ENCODE measurements at places on chromosomes 11 and 22.

- DNase-seq, result no peak
These were observed 50.0 kb upstream of the CLDN5 start for GRCh38 chr22:19574247-19574646.

DNA sequence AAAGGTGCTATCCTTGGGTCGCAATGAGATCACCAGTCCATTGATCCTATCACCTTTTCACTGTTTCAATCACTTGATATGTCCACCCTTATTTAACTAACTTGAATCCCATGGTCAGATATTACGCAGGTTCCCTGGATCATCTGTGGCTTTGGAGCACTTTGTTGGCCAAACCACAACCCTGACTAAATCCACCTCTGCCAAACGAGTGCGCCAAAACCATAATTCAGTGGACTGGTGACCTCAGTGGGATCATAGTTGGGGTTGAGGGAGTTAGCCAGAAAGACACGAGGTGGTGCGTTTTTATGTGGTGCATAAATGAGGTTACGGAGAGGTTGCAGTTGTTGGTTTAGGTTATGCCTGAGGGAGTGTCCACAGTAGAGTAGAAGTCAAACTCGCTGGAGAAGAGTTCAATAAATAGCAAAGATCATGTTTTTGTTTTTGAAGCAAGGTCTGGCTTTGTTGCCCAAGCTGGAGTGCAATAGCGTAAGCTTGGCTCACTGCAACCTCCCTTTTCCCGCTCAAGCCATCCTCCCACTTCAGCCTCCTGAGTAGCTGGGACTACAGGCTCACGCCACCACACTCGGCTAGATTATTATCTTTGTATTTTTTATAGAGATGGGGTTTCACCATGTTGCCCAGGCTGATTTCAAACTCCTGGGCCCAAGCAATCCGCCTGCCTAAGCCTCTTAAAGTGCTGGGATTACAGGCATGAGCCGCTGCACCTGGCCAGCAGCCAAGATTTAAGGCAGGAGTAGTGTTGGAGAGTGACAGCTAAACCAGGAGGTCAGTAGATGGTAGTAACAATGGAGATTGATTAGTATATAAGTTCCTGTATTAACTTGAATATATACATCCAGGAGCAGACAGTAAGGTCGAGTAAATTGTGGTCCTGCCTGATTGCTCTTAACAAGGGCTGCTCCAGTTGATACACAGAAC, 4.5 kb downstream of the FOXR1 start:
- no peak for DNase-seq

- DNase-seq, result no peak
These were observed 22.7 kb upstream of the P2RY2 start for GRCh38 chr11:73195191-73196007.

DNA sequence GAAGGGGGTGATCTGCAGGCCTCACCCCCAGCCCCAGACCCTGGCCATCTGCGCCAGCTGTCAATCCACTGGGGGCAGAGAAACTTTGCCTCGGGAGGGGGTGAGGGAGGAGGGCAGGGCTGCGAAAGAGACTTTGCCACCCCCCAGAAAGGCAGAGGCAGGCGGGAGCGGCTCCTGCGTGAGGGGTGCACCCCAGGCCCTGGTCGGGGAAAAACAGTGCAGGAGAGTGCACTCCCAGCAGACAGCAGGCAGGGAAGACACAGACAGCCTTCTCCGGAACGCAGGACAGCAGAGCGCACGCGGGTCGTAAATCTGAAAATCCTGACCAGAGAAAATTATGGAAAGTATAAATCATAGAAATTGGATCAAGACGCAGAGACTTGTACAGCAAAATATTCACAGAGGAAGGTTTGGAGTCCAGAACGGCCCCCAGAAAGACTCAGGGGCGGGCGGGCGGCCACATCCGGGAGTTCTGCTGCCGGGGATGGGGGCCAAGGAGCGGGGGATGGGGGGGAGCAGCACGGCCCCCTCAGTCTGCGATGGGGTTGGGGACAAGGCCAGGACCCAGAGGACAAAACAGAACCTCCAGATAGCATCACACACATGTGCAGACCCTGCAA, 8.0 kb upstream of the MRPL23 start:
- DNase-seq, result no peak

DNA sequence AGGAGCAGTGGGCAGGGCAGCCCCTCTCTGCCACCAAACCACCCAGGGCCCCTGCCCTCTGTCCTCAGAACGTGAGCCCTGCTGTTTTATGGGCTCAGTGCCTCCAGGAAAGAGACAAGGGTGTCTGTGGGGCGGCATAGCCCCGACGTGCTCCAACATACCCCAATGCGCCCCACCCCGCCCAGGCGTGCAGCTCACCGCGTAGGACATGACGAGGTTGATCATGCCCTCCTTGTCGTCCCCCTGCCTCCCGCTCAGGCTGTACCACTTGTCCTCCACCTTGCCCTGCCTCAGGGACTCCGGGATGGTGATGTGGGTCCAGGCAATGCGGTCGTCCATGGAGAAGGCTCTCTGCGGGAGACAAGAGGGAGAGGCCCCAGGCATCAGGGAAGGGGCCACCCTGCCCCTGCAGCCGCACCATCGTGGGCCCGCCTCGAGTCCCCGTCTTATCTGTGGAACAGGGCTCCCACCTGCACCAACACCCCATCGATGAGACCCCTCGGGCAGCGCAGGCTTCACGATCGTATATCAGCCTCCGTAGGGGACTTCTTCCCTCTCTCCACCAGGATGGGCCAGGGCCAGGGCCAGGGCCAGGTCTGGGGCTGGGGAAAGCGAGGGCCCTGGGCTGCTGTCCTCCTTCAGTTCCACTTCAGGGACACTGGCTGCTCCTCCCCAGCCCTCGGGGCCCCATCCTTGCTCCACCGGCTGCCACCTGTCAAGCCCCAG, 20.8 kb downstream of the TOLLIP start:
- DNase-seq, result no peak

DNA sequence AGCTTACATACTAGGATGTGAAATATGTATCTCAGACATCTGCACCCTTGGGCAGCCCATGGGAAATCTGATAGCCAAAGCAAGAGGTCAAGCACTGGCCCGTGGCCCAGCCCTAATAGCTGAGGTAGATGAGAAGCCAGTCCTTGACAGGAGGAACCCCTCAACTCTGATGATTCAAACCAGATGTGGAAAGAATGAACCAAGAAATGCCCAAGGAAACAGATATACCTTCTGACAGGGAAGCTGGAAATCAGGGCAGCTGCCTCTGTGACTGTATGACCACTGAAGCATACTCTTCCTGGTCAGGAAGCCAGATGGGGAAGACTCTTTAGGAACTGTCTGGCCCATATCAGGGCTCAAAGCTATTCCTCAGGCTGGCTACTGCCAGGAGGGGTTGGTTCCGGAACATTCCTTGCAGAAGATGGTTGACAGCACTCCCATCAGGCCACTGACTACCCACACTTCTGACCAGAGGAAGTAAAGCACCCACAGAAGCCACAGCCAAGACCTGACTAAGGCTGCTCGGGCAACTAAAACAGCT, 124.2 kb downstream of the SWAP70 start:
- DNase-seq, result no peak

- DNase-seq, result no peak
These were observed 3.5 kb downstream of the RRM1 start for GRCh38 chr11:4098026-4098621.

DNA sequence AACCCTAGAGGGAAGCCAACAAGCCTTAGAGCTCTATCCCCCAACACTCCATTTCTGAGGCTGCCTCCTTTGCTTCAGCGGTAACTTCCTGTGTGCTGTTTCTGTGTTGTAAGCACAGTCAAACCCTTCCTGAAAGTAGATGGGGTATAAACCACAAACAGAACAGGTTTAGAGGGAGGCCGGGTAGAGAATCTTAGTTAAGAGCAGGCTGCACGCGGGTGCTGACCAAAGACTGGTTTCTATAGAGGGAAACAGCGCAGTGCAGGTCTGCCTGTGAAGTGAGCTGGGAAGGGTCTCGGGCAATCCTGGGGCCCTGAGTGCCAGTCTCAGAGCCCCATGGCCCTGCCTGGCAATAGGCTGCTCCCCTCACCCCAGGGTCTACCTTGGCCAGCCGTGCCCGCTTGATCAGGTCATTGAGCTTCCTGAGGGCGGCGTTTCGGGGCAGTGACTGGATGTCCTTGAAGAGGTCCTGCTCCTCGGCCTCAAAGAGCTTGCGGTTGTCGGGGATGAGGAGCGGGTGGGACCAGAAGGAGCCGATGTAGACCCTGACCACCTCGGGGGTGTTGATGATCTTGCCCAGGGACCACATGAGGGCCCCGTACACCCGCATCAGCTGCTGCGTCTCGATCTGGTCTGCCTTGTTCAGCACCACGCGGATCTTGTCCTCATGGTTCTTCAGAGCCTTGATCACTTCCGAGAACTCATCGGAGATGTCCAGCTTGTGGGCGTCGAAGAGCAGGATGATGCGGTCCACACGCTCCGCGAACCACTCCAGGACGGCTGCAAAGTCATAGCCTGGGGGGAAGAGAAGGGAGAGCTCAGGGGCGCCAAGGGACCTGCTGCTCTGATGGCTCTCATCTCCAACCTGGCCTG, 15.3 kb upstream of the CDC42BPG start:
- DNase-seq, result no peak

DNA sequence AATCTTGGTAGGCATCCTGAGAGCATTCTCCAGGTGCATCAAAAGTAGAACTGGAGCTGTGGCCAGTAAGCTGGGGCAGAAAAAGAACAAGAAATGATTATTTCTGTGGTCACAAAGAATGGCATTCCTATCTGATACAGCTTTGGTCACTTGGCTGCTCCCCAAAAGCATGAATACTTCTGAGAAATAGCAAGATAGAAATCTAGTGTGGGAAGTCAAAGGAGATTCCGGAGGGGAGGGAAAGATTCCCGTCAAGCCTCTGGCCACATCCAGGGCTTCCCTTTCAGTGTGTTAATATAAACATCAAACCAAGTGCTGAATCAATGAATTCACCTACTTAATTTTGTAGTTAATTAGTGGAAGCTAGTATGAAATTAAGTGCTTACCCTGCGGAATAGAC, 1185.4 kb downstream of the LRRC4C start:
- DNase-seq, result no peak

DNA sequence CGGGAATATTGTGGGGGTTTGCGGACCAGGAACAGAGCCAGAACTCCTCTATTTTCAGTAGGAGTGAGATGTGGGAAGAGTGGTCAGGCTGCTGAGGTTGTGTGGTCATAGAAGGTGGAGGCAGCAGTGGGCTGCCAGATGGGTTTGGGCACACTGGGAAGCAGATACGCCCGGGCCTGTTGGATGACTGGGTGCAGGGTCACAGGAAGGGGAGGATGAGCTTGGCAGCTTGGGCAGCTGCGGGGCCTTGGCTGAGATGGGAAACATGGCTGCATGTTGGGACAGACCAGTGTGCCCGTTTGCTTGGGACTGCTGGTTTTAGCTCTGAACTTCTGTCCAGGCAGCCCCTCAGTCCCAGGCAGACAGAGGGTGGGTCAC, 11.4 kb downstream of the SHANK3 start:
- DNase-seq, result no peak

- no peak for DNase-seq
These were observed 1.4 kb upstream of the DPP3 start for GRCh38 chr11:66478729-66479393.

DNA sequence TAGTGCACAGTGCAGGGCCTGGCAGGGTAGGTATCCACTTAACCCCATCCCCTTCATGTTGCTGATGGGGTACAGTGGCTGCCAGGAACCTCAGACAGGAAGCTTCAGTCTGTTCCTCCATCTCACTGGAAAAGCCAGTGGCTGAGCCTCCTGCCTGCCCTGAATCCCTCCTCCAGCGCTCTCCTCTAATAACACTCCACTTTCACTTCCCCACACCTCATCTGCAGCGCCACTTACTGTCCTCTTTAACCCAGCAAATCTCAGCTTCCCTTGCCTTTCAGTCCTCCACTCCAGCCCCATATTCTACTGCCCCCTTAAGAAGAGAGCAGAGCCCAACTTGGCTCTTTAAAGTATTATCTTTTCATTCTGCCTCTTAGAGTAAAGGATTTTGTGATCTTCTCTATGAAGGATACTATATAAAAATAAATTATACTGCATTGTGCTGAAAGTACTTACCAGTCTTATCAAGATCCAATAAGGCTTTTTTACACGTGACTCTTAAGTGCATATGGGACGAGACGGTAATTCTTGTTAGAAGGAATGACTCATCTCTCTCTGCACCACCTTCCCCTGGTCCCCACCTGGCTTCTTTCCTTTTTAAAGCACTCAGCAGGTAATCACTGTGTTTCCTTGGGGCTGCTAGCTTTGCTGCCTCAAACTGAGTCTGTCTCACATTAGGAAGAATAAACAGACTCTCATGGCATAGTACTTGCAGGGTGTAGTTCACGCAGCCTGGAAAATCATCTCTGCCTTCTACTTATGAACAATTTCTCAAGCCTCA, 238.0 kb upstream of the NARS2 start:
- no peak for DNase-seq

DNA sequence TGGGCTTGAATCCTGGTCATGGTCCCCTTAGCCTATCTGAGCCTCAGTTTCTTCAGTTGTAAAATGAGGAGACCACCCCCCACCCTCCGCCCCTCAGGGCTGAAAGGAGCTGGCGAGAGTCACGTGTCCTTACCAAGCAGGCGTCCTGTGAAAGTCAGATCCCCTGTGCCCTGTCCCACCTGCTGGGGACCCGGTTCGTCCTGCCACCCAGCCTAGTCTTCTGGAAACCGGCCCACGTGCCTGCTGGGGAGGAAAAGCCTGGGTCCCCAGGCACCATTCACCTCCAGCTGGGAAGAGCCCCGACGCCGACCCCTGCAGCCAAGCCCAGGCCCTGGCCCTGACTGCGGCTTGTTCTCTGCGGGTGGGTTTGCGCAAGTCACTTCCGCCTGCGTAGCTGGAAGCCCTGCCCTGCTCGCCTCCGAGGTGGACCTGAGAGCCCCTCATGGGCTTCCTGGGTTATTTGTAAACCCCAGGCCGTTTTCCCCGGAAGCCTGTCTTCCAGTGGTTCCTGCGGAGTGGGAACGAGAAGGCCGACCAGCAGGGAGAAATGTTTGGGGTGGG, 679 bp upstream of the SSH3 start:
- no peak for DNase-seq

- DNase-seq, result no peak
These were observed 874 bp upstream of the PLAAT4 start for GRCh38 chr11:63535734-63536133.

GRCh38 chr22:35631597-35631996, 14.5 kb upstream of the MB start:
- no peak for DNase-seq

GRCh38 chr22:45516163-45516562, 13.5 kb downstream of the FBLN1 start:
- DNase-seq, result no peak

GRCh38 chr11:44601471-44602370, 36.3 kb downstream of the CD82 start:
- DNase-seq, result no peak

GRCh38 chr11:83132191-83132590, 24.7 kb upstream of the PCF11 start:
- DNase-seq, result no peak

GRCh38 chr11:102283116-102283485, 34.2 kb upstream of the BIRC3 start:
- DNase-seq, result no peak

Data from T follicular helper cell (primary cell).